ENCODE measurements at places on chromosomes 3 and 15.

- DNase-seq = no peak
These were observed 36.7 kb downstream of the MAP2K5 start for GRCh38 chr15:67579164-67579563.

- no peak for DNase-seq
These were observed 118.4 kb upstream of the FHIT start for GRCh38 chr3:61369678-61370077.

DNA sequence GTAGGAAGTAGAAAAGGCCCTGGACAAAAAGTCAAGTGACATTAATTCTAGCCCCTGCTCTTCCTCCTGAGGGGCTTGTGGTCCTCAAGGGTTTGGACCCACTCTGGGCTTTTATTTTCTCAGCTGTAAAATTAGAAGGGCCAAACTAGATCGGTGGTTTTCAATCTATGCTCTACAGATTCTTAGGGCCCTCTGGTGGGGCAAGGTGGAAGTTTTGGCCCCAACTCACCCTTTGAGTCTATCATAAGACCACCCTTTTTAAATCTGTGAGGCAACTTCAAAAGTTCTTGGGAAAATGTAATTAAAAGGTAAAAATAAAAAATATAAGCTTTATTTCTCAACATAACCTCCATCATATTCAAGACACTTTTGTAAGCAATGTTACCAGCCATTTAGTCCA is 25.6 kb upstream of the CFAP161 start:
- DNase-seq = no peak

DNA sequence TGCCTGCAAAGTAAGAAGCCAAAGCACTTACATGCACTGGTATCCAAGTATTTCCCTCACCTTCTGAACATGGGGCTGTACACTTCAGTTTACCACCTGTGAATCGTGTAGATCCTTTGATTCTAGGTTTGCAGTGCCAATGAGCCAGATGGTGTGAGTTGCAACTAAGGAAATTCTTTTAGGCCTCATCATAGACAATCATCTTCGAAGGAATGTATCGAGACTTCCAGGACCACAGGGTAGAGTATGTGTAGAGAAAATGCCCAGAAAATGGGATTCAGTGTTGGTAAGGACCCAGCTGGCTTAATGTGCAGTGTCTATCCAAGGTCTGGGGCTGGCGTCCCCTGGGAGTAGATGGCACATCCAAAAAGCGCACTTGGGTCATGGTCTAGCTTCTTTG is 323.2 kb upstream of the TPM1 start:
- DNase-seq = no peak

- no peak for DNase-seq
These were observed 18.1 kb upstream of the BOC start for GRCh38 chr3:113193288-113193687.

DNA sequence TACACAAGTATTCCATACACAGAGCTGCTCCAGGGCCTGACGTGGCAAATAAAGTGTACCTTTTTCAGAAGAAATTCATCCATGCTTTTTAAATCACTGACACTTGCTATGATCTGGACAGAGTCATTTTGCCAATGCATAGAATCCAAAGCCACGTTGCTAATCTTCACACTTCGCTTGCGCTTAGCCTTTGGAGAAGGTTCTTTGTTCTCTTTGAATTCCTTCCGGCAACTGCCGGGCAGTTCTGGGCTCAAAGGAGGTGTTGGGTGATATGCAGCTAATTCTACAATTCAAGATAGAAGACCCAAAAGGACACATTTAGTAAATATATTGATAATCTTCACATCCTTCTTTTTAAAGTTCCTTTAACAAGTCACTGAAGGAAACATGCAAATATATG is 69.9 kb downstream of the NR2E3 start:
- DNase-seq = no peak

GRCh38 chr3:144816323-144816722 is 844.7 kb downstream of the DIPK2A start:
- DNase-seq = no peak

DNA sequence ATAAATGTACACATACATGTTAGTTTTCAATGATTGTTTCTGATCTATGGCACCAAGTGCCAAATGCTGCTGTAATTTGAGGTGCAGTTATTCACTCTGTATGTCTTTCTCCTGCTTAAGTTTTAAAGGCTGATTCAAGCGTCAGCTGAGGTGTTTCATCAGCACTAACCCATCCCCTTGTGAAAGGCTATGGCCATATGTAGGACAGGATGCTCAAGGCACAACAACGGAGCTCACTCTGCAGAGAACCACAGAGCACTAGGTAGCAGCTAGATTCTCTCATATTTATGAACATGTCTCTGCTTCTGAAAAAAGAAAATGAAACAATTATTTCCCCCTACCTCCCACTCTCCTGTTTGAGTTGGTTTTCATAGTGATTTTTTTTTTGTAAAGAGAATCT is 340.0 kb upstream of the TMCO5A start:
- DNase-seq = no peak

GRCh38 chr15:43913026-43913780 is 86.4 kb downstream of the WDR76 start:
- no peak for DNase-seq

- no peak for DNase-seq
These were observed 1.1 kb downstream of the THSD4 start for GRCh38 chr15:71116366-71116765.

DNA sequence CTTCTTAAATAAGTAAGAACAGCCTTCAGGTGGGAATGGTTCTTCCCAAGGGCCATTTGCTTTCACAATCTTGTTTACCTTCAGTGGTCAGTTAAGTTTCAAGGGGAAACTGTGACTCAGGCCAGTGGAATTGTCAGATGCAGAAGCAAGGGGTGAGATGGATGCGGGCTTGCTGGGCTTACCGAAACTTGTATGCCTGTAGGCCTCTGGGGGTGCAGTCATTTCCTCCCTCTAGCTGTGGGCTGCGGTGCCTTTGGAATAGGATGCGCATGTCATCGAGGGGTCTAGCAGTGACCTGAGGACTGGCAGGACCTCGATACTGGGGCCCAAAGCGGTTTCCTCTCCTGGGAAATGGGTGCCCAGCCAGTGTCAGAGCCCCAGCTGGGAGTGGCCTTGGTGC is 121.6 kb downstream of the EEFSEC start:
- no peak for DNase-seq

DNA sequence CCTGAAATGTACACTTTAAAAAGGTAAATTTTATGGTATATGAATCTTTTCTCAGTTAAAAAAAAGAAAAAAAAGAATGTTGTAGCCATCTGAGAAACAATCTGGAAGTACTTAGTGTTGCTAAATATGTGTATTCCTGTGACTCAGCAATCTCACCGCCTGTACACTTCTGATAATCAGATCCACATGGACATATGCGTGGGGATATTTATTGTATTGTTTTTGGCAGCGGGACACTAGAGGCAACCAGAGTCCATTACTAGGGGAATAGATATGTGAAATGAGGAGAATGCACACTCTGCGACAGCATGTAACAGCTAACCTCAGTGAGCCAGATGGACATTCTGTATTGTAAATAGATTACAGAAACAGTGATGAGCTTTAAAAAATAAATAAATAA is 65.4 kb downstream of the AQP9 start:
- DNase-seq = no peak

DNA sequence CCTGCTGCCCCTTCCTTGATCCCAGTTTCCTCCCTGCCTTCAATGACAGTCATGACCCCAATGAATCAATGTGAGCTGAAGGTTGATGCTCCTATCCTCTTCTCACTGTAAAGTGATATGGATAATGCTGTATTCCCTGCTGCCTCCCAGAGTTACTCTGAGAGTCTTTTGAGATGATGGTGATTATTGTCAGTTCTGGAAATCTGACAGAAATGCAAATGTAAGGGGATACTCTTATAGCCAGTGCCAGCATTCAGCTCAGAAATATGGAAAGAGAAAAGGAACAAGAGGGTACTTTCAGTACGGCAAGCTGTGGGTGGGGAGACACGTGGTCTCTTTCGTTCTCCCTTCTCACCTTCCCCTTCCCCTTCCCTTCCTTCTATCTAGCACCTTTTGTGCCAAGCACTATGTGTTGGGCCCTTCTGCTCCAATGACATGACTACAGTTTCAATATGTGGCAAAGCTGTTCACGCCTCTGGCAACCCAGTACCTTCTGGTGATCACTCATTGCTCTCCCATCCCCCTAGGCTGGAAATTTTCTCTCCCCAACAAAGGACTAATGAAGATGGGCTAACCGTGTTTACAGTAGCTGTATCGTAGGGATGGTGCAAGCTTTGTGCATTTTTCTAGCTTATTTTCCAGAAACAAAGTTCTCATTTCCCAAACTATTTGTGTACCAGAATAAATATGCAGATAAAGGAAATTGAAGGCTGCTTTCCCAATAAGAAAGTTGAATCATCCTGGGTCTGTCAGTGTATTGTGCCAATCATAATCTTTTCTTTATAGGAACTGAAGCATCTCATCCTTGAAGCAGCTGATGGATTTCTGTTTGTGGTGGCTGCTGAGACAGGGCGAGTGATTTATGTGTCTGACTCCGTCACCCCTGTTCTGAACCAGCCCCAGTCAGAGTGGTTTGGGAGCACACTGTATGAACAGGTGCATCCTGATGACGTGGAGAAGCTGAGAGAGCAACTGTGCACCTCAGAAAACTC is 70.3 kb downstream of the ARNT2 start:
- no peak for DNase-seq

- DNase-seq = no peak
These were observed 68.4 kb downstream of the HES1 start for GRCh38 chr3:194204042-194204987.

DNA sequence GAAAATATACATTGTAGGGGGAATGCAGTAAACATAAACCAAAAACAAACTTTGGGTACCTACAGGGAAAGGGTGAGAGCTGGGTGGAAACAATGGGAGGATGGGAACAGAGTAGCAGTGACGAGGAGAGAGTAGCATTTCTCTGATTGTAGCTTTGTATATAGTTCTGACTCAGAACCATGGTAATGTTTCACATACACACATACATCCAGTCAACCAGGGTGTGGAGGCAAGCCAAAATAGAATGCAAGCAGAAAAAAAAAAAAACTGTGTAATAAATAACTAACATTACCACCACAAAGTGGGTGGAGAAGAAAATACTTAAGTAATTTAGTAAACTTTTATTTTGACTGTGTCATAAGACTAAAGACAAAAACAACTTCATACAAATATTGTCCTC is 27.2 kb downstream of the BCL2A1 start:
- DNase-seq = no peak

DNA sequence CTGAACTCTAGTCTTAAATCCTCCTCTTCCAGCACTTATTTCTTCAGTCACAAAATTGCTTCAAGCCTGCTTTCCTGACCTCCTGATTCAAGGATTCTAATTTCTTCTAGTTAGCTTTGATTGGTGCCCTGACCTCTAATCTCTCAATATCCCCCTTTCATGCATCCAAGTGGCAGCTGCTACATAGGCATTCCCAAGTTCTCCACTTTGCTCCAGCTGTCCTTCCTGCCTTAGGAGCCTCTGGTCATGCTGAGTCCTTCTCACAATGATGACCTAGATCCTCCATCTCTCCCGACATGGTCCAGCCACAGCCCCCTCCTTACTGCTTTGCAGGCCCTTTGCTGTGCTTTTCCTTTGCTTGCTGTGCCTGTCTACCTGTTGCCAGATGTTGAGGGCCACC is 347.8 kb upstream of the C2CD4B start:
- no peak for DNase-seq

DNA sequence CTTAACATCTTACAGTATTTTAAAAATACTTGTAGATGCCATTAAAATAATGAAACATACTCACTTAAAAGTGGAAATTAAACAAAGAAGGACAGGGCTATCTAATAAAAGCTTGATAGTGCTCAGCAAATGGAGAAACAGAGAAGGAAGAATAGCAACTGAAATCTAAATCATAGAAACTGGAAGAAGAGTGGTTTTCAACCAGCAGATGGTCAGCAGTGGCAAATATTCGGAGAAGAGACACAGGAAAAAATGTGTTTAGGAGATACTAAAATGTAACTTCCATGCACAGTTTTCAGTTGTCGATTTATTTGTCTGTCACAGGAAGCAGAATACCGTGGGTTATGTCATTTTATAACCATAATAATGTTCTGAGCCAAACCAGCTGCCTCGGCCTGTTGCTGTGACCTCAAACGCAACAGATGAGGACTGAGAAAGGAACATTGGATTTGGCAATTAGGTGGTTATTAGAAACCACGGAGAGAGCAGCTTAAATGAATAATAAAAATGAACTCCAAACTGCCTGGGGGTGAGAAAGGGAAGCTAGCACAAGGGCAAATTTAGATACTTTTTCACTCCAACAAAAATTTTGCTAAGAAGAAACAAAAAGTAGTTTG is 246.6 kb upstream of the KCNMB2 start:
- DNase-seq = no peak

DNA sequence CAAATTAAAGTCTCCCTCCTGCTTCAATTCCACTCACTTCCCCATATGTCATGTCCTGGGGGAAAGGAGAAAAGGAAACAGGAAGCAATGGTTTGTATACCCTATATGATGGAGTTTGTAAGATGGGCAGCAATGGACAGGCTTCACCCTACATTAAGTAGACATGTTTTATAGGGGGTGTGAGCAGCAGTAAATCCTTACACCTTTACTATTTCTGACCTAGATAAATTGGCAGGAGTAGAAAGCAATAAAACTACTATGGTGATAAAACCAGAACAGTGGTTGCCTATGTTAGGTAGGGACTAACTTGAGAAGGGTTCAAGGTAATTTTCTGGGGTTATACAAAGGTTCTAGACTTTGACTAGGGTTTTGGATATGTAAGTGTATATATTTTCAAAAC is 301.7 kb downstream of the GBE1 start:
- no peak for DNase-seq

- no peak for DNase-seq
These were observed 29.4 kb upstream of the MCCC1 start for GRCh38 chr3:183128709-183129108.

DNA sequence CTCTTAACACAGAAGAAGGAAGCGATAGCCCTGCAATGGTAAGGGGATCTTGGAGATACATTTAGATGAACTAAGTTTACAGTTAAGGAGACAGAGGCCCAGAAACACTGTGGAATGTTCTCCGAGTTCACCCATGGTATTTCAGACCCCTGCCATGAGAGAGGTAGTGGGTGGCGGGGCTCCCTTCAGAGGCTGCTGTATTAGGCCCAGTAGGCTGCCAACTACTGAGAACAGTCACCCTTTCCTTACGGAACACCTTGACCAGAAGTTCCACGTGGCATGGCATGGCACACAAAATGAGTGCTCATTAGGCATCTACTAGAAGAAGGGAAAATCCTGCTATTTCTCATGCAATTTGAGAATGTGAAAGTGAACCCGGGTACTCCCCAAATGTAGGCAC is 195.4 kb downstream of the TNIK start:
- DNase-seq = no peak

- no peak for DNase-seq
These were observed 162.9 kb upstream of the FAM3D start for GRCh38 chr3:58829321-58830000.

- DNase-seq = no peak
These were observed 213.6 kb downstream of the FEZF2 start for GRCh38 chr3:62159709-62160092.

- no peak for DNase-seq
These were observed 17.3 kb downstream of the SUCNR1 start for GRCh38 chr3:151890721-151891141.

All from activated CD4-positive, alpha-beta T cell treated with anti-CD3 and anti-CD28 coated beads, Interleukin-2, amount 50 U/mL, for 1 hour (primary cell).